EH (cell line): ENCODE measurements at places on chromosomes 3 and 15.

DNA sequence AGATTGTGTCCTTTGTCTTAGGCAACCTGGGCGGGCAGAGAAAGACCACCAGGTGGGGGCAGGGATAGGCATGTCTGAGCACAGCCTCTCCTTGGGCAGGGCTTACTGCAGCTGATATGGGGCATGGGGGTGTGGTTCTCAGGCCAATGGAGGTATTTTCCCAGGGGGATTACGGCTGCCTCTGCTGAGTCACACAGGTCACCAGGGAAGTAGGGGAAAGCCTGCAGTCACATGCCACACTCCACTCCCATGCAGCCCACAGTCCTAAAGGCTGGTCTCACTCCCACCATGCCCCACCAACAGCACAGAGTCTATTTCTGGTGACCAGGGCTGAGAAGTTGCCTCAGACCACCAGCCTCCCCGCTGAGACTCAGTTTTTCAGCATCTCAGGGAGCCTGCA, 466.4 kb downstream of the DIPK2A start:
- no peak for DNase-seq

- peak; percentile 73 for DNase-seq
Observed at GRCh38 chr3:156899951-156900350, 73.8 kb downstream of the LEKR1 start.

DNA sequence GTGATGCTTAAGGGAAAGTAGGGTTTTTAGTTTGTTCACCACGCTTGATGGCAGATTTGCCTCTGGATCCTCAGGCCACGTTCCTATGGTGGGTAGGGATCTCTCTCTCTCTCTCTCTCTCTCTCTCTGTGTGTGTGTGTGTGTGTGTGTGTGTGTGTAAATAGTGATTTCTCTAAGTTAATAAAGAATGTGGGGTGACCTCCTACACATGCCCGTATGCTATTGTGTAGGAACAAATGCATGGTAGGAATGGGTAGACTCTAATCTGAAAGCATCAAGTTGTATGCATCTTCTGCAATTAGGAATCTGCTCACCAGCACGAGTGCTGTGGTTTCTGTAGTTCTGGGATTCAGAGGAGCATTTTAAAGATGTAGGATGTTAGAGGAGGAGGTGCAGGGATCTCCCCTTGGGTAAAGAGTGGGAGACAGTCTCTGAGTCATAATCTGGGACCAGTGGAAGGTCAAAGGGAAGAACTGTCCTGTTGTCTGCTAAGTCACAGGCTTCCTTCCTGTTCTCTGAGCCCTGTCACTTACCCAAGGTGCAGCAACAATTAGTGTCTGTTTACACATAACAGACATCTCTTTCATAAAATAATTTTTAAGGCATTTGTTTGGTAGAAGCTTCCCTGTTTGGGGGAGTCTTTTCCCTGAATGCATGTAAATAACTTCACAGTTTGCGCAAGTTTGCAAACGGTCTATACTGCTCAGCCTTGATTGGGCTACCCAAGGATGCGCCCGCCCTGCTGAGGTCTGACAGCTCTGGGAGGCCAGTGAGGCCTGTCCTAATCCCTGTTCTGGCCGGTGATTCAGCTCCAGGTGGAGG, 139.8 kb downstream of the IGF1R start:
- DNase-seq, result peak; percentile 54

- DNase-seq, result no peak
Observed at GRCh38 chr3:11900824-11901223, 54.1 kb upstream of the TAMM41 start.

DNA sequence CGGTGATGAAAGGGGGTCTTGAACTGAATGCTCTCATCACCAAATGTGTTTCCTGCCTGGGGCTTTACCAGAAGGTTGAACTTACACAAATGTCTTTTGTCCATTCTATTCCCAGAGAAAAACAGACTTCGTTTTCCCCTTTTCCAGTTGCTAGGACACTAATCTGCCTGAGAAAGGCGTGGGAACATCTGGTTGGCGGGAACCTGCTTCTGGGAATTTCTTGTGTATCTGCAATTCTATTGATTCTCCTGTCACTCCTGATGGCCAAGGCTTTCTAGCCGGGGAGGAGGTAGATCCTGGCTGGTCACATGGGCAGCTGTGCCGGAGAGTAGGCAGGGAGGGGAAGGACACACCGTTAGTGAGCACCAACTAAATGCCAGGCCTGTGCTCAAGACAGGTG, 31.1 kb upstream of the CCDC174 start:
- DNase-seq, result no peak

- DNase-seq, result no peak
Observed at GRCh38 chr3:16174976-16175901, 759 bp downstream of the GALNT15 start.

DNA sequence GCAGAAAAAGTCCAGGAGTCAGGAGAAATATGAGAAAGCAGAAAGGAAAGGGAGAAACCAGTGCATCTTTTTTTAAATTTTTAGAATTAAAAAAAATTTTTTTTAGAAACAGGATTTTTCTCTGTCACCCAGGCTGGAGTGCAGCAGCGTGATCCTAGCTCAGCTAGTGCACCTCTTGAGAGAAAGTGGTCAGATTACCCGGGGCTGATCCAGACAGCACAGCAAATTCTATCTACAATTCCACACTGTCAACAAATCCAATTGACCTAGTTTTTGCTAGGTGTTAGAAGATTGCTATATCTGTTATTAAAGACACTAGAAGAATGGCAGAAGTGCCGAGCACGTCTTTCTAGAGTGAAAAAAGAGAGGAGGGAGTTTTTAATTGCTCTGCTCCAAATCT, 117.3 kb downstream of the RFTN1 start:
- no peak for DNase-seq

- DNase-seq, result no peak
Observed at GRCh38 chr15:53979051-53979788, 979 bp downstream of the UNC13C start.

DNA sequence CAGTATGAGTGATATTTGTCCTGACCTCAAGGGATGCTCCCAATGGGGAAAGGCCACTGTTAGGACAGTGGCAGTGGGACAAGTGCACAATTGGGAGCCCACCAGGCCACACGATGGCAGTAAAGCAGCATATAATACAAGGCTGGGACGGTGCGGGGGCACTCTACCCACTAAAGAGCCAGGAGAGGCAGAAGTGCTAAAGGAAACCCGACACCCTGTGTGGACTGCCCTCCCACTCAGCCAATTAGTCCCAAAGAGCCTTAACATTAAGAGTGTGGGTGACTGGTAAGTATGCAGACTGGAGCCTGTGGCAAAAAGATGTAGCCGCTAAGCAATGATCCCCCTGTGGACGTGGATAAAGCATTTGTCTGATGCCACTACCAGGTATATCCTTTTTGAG, 8.2 kb upstream of the ZNF589 start:
- peak; percentile 79 for DNase-seq

- no peak for DNase-seq
Observed at GRCh38 chr3:126294211-126294808, 62.9 kb downstream of the KLF15 start.

DNA sequence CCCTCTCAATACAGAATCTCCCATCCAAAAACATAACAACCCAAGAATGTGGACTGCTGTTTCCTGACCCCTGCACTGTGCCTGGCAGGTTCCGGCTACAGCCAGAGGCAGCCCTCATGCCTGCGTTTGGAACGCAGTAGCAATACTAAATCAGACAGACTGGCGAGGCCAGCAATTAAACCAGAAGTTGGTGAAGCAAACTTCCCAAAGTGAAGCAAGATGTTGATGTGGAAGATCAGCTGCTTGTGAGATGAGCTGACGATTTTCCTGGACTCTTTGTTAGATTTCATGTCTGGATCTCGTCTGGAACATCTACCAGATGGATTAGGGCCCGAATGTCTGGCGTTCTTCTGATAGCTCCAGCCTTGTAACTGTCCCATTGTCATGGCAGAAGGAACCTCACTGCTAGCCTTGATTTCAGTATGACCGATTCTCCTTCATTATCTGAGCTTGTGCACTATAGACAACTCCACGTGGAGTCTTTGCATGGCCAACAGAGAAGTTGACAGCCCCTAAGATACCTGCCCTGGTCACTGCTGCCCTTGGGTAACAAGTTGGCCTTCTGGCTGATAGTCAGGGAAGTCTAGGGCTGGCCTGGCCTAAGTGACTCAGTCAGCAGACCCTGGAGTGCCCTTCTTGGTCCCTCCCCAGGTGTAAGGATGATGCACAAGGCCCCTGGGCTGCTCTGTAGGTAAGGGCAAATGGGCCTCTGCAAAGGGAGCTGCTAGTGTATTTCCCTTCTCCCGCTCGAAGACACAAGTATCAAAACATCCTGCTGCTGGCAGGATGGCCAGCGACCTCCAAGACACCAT, 126.5 kb downstream of the ADAMTS17 start:
- no peak for DNase-seq

DNA sequence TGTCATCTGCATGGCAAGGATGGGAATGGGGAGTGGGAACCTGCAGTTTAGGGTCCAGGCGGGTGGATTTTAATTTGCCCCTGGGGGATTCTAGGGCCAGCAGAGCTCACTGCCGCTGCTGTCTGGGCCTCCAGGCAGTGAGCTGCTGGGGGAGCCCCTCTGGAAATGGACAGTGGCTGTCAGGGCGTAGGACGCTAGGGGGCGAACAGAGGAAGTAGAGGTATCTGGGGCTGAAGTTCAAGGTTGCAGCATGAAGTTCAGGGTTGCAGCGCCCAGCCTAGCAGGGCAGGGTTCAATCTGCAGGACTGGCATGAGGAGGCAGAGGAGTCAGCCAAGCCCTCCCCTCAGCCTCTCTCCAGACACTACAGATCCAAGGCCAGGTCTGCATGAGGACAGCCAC, 49.5 kb downstream of the APBA2 start:
- DNase-seq, result peak; percentile 22

DNA sequence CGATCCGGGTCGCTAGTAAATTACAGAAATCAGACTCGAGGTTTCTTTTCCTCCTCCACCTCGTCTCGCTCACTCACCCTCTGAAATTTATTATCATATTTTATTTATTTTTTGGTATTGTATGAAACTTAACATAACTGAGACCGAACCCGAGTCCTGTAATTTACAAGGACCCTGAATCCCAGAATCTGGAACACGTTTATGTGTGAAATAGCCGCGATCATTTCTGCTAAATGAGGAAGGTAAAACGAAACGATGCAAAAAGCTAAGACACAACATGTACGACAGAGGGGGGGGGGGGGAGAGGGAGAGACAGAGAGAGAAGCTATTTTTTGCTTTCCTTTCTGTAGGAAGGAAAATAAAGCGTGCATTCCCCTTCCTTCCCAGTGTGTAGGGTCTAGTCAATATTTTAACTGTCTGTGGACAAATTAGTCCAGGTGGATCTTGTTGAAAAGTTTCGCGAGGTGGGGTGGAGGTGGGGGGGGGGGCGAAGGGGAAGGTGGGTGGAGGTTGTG, 1.6 kb downstream of the BBX start:
- DNase-seq, result peak; percentile 44

DNA sequence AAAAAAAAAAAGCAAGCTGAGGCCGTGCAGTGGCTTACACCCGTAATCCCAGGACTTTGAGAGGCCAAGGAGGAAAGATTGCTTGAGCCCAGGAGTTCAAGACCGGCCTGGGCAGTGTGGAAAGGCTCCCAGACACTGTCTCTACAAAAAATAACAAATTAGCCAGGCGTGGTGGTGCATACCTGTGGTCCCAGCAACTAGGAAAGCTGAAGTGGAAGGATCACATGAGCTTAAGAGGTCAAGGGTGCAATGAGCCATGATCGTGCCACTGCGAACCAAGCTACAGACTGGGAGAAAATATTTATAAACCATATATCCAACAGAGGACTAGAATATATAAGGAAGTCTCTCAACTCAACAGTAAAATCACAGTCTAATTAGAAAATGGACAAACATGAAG, 10.0 kb downstream of the KLHDC8B start:
- DNase-seq, result no peak

- no peak for DNase-seq
Observed at GRCh38 chr15:89530976-89531375, 34.6 kb upstream of the RHCG start.

- peak; percentile 31 for DNase-seq
Observed at GRCh38 chr15:51837792-51838251, 8.4 kb downstream of the TMOD3 start.

- no peak for DNase-seq
Observed at GRCh38 chr3:14554715-14555114, 14.6 kb upstream of the GRIP2 start.

DNA sequence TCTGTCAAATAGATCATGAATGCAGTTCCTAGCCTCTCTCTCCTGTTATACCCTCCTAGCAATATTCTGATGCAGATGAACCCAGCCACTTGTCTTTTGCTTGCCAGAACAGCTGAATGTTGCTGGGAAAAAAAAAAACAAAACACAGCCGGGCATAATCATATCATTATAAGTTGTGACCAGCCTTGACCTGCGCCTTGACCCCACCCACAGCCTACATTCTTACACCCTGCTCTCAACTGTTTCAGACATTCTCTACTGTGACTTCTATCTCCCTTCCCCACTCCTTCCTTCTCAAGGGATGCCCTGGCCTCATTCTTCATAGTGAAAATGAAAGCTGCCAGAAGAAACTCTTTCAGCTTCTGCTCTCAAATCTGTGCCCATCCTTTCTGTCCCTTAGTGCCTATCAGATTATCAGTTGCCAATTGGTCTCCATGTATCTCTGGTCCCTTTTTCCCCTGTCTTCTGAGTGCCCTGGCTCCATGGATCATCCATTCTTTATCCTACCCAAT, 389.1 kb upstream of the TPRG1 start:
- DNase-seq, result no peak

- no peak for DNase-seq
Observed at GRCh38 chr3:66860771-66861170, 137.3 kb upstream of the KBTBD8 start.

GRCh38 chr3:129529436-129530210, 1.2 kb downstream of the RHO start:
- DNase-seq, result no peak

DNA sequence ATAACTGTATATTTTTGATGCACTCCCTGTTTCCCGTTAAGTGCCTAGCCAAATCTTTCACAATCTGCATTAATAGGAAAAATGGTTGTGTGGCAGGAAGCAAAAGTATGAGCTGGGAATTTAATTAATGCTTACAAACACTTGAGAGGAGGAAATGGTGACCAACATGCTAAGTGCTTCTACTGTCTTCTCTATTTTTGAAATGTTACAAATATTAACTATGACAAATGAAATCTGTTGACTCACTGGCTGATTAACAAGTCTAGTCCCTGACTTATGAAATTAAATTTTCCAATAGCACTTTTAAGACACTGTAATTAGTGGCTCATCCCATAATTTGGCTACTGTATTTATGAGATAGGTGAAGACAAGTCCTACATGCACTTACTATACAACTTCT, 446.9 kb upstream of the DPPA4 start:
- no peak for DNase-seq

- no peak for DNase-seq
Observed at GRCh38 chr3:137990427-137990826, 19.5 kb upstream of the CLDN18 start.

GRCh38 chr3:124149081-124149480, 157.2 kb upstream of the ROPN1 start:
- DNase-seq, result no peak

- peak; percentile 54 for DNase-seq
Observed at GRCh38 chr15:60179786-60180391, 175.8 kb downstream of the FOXB1 start.

DNA sequence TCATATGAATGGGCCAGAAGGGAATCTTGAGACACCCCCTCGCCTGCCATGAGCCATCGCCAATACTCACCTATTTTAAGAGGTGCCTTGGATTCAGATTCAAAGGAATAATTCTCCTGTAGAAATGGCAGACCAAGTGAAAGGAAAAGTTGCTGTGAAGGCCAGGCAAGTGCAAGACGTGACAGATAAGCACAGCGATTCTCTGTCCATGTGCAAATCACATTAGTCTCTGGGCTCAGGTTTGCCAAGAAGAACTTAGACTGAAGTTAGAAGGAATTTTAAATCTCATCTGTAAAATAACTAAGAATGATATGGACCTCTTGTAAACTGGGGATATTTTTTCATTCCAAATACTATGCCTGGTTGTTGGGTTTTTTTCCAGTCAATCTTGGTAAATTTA, 173.6 kb downstream of the UACA start:
- no peak for DNase-seq
